ENCODE measurements at places on chromosomes 7 and 10.

- no peak for DNase-seq
Observed at GRCh38 chr10:131850383-131850870, 50.4 kb upstream of the PPP2R2D start.

GRCh38 chr10:12966067-12966466 is 35.4 kb downstream of the CCDC3 start:
- DNase-seq = no peak

GRCh38 chr7:28088032-28088431 is 92.6 kb downstream of the JAZF1 start:
- DNase-seq = no peak

DNA sequence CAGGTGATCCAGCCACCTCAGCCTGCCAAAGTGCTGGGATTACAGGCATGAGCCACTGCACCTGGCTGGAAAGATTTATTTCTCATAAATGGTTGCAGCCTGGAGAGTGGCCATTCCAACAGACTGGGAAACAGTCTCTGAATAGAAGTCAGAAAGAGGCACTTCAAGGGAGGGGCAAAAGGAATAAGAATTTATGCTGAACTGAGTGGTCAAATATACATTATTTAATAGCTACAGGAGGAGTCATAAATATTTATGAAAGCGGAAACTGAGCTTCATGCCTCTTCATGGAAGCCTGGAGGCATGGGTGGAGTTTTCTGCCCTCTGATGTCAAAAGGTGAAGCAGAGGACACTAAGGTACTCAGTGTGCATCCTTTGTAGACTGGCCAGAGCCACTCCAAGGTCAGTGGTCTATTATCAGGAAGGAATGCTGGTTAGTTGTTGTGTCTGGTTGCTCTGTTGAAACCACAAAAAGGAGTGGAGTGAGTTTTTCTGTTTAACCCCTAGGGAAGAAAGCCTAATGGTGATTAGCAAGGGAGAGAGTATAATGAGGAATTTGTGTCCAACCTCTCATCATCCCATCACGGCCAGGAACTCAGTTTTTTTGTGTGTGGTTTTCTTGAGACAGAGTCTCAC is 9.3 kb upstream of the NRBF2 start:
- DNase-seq = no peak

GRCh38 chr7:138429577-138430250 is 30.3 kb upstream of the TRIM24 start:
- DNase-seq = no peak

DNA sequence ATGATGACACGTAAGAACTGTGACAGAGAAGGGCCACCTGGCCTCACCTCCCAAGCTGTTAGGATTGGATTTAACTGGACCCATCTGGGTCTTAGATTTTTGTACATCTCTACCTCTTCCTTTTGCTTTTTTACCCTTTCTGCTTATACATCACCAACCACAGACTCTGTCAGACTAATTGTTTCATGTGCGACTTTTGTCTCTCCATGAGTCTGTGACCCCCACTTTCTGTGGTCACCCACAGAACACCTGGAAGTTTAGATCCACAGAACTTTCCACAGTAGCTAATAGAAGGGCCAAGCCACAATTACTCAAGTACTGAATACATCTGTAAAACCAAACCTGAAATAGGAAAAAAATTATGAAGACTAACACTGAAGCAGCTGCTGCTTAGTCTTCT is 23.1 kb downstream of the SEC31B start:
- DNase-seq = no peak

DNA sequence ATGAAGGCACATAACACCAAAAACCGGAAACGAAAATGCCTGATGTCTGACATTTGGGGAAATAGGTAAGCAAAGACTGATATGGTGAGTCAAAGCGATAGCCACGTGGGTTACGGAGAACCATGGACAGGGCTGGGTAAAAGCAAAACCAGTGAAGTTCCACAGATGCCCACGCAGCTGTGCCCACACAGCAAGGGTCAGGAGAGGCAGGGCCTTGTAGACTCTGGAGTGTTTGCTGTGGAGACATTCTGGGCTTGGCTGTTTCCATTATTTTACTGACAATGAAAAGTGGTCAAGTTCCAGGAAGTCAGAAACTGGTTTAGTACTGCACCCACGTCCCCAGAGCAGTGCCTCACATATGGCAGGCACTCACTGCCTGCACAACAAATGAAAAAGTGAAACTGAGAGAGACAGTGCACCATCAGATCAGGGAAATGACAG is 148.7 kb downstream of the ZMYND11 start:
- DNase-seq = no peak
